Stimulated activated CD4-positive, alpha-beta T cell treated with anti-CD3 and anti-CD28 coated beads, Interleukin-1b, Interleukin-23, amount 100 ng/mL, for 1 hour (primary cell): ENCODE measurements at places on chromosomes 12 and 14.

DNA sequence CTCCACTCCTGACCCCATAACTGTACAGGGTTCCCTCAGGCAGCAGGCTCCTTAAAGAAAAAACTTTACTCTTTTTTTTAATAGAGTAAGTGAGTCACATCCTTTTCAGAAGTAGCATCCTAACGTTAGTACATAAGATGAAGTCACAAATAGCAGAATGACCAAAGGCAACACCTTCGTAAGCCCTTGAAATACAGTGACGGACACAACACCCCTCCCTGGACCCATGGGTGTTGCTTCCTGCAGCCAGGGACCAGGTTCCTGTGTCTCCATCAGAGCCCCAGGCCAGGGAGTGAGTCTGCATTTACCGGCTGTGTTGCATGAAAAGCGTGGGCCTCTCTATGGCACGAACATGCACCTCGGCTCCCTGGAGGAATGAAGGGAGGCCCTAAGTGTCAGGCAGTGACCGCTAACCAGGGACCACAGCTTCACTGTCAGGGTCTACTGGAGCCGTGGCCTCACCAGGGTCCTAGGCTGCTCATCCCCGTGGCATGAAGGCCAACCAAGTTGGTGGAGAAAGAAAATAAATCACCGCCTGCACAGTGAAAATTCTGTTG, 340.0 kb upstream of the SFSWAP start:
- DNase-seq = no peak

GRCh38 chr12:50282721-50283228, 545 bp downstream of the LIMA1 start:
- DNase-seq = no peak

- no peak for DNase-seq
These were observed 767 bp downstream of the REP15 start for GRCh38 chr12:27696864-27697564.

- no peak for DNase-seq
These were observed 68.6 kb downstream of the HMGA2 start for GRCh38 chr12:65892841-65893251.

GRCh38 chr14:55605793-55606192, 25.8 kb downstream of the KTN1 start:
- DNase-seq = no peak

DNA sequence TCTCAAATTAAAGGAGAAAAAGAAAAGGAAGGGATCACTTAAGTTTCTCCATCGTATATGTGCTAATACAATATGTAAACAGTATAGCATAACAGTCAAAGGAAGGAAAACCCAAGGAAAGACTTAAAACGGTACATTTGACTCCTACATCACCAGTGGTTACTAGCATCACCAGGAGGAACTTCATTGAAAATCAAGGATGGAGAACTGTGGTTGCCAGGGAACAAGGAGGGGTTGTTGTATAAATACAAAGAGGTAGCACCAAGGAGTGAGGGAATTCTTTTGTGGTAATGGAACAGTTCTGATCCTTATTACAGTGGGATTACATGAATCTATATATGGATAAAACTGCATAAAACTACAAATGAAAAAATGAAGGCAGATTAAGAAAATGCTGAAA, 1.6 kb downstream of the ZFYVE26 start:
- DNase-seq = no peak

GRCh38 chr12:96889273-96889933, 17.7 kb upstream of the NEDD1 start:
- no peak for DNase-seq

GRCh38 chr14:63551332-63551731, 8.2 kb upstream of the PPP2R5E start:
- DNase-seq = no peak

DNA sequence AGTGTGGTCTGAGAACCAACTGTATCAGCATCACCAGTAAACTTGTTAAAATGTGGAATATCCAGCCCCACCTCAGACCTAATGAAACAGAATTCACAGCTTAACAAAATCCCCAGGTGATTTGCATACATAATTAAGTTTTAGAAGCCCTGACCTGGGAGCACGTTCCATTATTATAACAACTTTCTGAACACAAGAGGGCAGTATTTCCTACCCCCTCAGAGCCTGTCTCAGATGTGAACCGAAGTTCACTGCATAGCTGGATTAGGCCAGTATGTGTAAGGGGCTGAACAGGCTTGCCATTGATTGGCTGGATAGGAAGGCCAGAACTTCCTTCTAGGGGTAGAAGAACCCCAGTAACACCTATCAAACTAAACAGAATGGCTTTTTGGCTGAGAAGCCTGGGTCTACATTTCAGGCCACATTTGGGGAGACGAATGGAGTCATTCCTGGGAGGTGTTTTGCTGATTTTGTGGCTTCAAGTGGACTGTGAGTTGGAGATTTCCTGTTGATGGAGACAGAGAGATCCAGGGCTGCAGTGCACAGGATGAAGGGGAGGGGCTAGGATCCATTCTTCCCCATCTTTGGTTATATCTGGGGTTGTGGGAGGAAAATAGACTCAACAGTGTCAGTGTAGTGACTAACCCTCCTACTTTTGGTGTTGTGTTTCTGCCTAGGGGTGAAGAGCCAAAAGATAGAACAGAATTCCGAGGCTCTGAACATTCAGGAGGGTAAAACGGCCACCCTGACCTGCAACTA, 94.7 kb upstream of the OR4E1 start:
- DNase-seq = no peak

DNA sequence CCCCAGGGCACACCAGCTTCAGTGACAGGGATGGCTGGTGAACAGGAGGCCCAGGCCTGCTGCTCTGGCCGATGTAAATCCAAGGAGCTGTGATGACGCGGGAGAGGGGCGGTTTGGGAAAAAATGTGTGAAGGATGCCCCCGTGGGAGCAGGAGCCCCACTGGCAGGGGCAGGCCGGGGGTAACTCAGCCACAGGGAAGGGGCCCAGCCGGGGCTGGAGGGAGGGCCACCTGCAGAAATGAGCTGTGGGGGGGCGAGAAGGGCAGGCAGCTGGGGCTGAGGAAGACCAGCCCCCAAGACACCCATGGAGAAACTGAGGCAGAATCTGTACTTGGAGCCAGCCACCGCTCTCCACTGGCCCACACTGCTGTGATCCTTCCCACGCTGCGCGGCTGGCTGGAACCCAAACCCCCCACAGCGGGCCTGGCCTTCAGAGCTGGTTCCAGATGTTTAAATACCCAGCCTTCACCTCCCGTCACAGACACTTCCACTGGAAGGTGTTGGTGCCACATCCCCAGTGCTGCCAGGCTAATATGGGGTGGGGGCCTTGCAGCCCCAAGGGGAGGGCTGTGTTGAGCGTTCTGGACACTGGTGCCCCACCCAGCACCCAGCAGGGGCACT, 28.5 kb upstream of the ANKRD9 start:
- no peak for DNase-seq

DNA sequence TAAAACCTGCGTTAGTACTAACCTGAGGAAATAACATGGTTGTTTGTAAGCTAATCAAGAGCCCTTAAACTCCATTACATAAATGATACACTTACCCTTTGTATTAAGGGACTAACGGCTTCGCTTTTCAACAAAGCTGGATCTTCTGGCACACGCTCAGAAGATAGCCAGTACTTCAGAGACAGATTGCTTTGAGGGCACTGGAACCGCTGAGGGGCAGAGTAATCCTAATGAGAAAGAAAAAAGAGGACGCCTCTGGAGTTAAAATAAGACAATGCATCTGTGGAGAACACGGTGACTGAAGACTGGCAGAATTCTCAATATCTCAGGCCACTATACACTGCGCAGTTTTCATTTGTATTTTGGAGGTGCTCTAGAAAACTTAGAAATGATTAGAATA, 1.5 kb upstream of the KTN1 start:
- DNase-seq = no peak

DNA sequence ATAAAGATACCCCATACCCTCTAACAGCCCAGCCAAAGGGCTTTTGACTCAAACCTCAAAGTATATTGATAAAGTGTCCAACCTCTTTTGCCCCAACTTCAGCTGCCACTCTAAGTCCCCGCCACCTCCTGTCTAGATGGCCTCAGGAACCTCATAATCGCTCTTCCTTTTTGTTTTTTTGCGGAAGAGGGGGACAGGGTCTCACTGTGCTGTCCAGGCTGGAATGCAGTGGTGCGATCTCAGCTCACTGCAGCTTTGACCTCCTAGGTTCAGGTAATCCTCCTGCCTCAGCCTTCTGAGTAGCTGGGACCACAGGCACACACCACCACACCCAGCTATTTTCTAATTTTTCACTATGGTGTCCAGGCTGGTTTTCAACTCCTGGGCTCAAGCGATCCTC, 60.3 kb downstream of the STX2 start:
- DNase-seq = no peak

GRCh38 chr14:100747736-100748135, 21.0 kb downstream of the DLK1 start:
- no peak for DNase-seq

- no peak for DNase-seq
These were observed 18.6 kb downstream of the JDP2 start for GRCh38 chr14:75446447-75446846.

DNA sequence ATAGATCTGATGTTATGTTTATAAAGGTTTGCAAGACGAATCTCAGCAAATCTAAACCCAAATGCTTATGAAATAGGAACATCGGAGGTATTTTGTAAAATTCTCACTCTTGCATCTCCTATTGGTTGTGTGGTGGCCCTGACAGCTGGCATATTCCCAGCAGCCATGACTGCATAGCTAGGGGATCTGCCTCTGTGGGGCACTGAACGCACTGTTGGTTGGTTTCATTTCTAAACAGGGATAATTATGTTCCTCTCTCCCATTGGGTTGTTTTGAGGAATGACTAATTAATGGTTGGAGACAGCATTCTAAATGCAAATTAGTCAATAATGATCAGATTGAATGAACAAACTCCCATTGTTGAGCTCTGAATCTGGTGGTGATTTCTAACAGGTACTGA, 2.7 kb upstream of the BEST3 start:
- DNase-seq = no peak

DNA sequence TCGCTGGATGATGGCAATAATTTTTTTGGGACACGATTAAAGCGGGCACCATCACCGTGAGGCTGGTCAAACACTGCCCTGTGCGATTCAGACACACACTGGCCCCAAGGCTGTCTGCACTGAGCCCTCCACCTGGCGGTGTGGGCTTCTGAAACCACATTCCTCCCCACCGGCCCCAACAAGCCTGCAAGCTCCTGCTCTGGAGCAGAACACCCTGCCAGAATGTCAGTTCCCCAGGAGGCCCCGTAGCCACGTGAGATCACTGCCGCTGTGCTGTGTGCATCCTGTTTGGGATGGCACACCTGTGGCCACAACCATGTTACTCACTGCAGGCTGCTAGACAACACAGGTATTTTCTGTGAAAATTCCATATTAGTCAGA, 7.9 kb downstream of the GSC start:
- DNase-seq = no peak

DNA sequence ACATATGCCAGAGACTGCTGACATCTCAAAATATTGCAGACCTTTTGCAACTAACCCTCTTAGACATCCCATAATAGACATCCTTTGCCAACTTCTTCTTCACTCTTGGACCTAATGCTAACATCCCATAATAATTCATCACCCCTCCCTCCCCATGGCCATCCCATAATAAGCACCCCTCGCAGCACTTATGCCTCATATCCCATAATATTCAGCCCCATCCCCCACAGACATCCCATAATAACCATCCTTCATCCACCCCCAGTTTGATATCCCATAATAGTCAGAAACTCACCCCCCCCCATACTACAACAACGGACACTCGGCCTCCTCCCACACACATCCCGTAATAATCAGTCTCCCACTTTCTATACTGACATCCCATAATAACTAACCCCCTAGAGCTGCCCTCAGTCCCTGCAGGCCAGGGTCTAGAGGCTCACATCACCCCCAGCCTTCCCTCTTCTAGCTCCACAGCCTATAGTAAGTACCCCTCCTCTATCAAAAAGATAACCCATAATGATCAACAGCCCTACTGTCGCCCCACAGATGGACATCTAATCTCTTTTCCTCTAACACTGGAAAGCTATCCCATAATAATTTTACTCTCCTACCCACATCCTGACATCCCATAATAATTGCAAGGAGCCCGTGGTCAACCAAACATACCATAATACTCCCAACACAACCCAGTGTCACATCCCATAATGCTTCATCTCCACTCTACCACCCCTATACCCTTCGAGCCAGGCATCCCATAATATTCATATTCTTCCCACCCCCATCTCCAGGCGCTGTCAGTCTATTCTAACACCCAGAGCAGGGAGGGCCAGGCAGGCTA, 792 bp upstream of the CHD4 start:
- no peak for DNase-seq

GRCh38 chr14:53190938-53191337, 37.8 kb upstream of the DDHD1 start:
- no peak for DNase-seq

- no peak for DNase-seq
These were observed 80.5 kb downstream of the MED13L start for GRCh38 chr12:116196752-116197718.

DNA sequence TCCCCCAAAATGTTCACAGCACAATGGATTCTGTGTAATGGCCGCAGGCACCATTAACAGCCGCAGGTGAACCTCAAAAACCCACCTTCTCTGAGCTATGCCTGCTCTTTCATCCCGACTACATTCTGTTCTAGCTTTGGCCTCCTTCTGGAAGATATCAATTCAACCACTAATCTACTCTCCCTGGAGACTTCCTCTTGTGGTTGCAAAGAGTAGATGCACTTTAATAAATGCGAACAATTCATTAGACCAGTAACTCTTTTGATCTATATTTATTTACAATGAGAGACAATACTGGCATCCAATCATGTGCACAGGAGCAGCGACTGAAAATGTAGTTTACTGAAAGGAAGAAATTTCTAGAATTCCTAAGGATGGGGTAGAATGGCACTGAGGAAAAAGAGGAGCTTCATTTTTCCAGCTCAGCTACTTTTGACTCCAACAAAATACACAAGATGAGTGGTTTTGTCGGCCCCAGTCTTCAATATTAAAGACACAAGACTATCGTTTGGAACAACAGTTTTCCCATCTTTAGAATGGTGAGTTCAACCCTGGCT, 5.3 kb downstream of the GRIN2B start:
- no peak for DNase-seq

DNA sequence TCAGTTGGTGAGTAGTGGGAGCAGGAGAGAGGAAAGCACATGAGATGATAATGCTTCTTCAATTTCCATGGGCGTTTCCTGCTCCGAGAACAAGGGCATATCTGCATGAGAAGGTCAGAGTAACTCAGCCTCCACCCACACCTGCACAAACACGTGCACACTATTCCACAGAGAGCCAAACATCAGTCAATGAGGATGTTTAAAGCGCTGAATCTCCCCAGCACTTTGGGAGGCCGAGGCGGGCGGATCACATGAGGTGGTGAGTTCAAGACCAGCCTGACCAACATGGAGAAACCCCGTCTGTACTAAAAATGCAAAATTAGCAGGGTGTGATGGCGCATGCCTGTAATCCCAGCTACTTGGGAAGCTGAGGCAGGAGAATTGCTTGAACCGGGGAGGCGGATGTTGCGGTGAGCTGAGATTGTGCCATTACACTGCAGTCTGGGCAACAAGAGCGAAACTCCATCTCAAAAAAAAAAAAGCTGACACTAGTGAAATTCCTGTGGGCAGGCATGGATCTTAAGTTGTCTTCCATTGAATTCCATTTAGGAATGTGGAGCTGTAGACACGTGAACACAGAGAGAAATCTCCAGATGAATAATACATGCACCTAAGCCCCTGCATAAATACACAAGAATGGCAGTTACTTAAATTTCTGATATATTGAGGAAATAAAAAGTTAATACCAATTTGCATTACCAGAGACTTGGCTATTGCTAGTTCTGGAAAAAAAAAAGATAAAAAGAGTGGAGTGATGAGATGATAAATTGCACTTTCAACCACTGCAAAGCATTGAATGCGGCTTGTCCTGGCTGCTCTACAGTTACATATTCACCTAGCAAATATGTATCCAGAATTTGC, 1097.4 kb upstream of the TMEM132C start:
- no peak for DNase-seq
